ENCODE measurements at places on chromosomes 11 and 22. TPM values are rescaled to one million over a fixed set of nuclear protein-coding genes. Genes with fewer than 3 reads are reported as not detected.

The TMPRSS13 gene
- not detected for total RNA-seq

The RNF26 gene
- 4.4 TPM for total RNA-seq

The CTSF gene
- total RNA-seq, result 20.4 TPM

The GRIK4 gene
- 0.07 TPM for total RNA-seq

The ZBTB16 gene
- total RNA-seq, result 17.3 TPM

The RAC2 gene
- total RNA-seq, result 36.8 TPM

The KCNJ1 gene
- total RNA-seq, result not detected

The CSRP3 gene
- total RNA-seq, result not detected

The OR5P2 gene
- not detected for total RNA-seq

The DDI1 gene
- total RNA-seq, result not detected

The PYGM gene
- total RNA-seq, result 0.35 TPM

The TMEM80 gene
- total RNA-seq, result 8.4 TPM

The OR52A1 gene
- not detected for total RNA-seq

The CD3D gene
- not detected for total RNA-seq

The MIOX gene
- total RNA-seq, result not detected

The MCAT gene
- total RNA-seq, result 16.2 TPM

The PATE2 gene
- total RNA-seq, result 0.07 TPM

The POU2AF3 gene
- total RNA-seq, result not detected

The PRSS23 gene
- total RNA-seq, result 426 TPM

The OR52A5 gene
- not detected for total RNA-seq

The AGBL2 gene
- total RNA-seq, result 0.18 TPM

The FGF19 gene
- not detected for total RNA-seq

The BIK gene
- 0.46 TPM for total RNA-seq

The MAPK8IP1 gene
- 5.1 TPM for total RNA-seq

The KCTD14 gene
- total RNA-seq, result 2.0 TPM

The GLYATL1 gene
- not detected for total RNA-seq

Measured in pulmonary artery endothelial cell (primary cell).